ENCODE measurements at places on chromosomes 3 and 15.

DNA sequence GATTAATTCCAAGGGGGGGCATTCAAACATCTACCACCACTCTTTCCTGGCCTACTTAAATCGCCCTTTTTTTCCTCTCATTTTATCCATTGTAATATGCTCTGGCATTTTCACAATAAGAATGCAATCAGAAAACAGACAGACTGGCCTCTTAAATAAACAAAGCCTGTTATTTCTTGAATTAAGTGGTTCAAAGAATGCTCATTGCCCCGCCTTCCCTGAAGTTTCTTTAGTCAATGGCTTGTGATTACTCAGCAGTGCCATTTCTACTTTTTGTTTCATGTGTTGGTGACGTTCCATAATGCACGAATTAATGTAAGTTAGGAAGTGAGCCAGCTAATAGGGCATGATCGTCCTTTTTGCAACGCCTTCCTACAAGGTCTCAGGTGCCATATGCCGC lies 68.0 kb downstream of the FBN1 start:
- peak; percentile 13 for DNase-seq

DNA sequence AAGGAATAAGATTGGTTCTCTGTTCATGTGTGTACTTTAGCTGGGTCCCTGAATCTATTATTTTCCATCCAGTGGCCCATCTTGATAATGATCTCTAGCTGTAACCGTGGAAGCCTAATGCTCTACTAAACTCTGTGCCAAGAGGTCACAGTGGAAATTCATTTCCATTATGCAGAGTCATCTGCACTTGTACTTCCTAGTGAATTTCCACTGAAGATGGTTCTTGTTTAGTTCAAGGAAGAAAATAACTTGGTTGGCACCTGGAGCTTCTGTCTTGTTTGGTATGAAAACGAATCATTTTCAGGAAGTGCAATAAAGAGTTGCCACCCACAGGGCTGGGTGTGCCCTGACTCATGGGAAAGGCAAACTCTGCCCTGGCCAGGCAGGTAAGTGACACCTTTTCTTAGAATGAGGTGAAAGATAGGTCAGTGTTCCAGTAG lies 10.3 kb downstream of the LPP start:
- no peak for DNase-seq

- DNase-seq = no peak
Observed at GRCh38 chr3:149528340-149528650, 53.8 kb downstream of the TM4SF4 start.

- peak; percentile 77 for DNase-seq
Observed at GRCh38 chr3:64501298-64501906, 186.4 kb downstream of the ADAMTS9 start.

DNA sequence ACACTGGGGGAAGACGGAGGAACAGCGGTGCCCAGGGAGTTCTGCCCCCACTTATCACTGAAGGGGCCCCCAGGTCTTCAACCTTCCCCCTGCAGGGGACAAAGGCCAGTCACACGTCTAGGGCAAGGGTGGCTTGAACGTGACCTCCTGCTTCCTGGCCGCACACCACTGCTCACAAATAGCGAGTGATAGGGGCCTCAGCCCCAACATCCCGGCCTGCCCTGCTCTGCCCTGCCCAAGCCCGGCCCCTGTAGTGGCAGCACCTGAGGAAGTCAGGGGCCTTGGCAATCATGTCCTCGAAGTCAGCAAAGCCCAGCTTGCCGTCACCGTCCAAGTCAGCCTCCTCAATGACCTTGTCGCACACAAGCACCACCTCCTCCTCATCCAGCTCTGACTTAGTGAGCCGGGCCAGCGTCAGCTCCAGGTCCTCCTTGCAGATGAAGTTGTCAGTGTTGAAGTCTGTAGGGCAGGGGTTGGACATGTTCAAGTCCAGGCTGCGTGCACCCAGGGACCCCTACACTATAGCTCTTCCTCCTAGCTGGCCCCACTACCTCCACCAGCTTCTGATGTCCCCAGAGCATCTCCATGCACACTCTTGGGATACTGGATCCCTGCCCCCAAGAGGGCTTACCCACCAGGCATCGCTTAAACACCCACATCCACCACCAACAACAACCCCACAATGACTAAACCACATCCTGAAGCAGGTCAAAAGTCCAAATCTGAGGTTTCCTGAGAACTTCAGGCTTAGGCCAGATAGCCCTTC lies 13.3 kb downstream of the SH2D7 start:
- DNase-seq = no peak

DNA sequence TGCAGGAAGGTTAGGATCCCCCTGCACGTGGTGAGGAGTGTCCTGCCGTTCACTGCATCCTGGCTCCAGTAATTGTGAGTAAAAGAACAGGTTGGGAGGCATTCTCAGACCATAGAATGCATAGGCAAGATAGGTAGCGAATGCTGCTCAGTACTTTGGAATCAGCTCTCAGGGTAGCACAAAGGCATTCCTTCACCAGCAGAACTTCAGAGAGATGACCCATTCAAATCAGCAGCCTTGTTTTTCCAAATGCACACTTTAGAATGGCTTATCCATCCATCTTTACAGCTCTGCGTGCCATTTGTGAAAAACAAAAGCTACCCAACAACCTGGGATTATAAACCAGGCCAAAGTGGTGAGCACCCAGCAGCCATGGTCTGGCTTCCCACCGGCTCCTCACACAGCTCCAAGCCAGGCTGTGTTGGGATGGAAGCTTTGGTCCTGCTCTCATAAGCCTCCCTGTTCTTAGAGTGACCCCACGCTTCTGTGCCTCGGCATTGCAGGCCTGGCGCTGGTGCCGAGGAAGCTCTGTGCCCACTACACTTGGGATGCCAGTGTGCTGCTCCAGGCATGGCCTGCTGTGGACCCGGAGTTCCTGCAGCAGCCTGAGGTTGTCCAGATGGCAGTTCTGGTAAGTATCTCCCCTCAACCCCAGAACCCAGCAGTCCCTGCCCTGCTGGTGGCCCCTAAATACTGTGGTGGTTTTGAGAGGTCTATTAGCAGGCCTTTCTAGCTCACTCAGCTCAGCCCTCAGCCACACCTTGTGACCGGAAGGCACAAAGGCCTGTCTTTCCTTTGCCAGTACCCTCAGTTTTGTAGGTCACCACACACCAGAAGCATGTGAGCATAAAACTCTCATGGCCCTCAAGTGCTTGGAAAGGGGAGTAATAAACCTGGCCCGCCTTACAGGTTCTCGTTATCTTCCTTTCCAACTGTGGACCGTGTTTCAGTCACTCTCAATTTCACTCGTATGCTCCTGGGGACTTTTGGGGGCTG lies 52.9 kb upstream of the LIMD1 start:
- DNase-seq = no peak

DNA sequence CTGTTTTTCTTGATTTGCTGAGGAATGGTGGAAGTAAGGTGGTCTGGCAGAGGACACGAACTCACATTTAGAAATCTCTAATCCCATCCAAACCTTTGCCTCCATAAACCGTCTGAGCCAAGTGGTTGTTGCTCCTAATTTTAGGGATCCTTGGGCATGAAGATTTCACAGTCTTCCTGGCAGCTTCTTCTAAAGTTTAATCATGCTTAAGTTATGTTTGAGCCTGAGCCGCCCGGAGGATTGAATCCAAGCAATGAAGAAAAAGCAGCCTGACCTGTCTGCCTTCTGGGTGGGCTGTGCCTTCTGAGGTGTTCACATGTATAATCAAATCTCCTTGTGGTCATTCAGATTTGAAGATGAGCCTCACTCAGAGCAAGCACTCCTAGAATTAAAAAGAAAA lies 249.0 kb downstream of the CD47 start:
- peak; percentile 48 for DNase-seq

DNA sequence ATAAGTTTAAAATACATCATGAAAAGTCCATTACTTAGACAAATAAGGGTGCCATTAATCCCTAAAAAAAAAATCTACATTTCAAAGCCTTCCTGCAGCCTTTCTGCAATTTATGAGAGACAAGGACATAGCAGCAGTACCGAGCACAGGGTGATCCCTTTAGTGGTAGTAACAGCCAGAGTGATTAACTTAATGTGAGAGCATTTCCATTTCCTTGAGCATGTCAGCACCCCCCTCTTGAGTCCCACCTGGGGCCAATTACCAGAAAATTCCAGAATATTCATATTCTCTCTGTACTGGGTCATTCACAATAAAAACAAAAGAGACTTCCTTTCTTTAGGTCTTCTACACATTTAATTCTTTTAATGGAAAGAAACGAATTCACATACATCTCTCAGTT lies 546.9 kb upstream of the CCDC54 start:
- no peak for DNase-seq

DNA sequence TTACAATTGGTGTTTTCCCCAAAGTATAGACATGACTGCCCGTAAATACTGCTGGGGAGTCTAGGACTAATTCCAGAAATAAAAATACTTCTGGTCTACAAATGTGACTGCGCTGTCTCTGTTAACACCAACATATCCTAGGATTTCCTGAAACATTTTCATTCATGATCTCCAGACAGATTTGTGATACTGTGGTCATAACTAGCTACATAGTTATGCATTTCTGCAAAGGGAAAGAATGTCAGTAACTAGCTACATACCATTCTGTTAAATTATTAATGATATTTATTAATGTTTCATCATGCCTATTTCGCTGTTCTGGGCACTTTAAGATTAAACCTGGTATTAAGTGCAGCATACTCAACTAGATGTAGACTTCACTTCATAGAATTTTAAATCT lies 33.3 kb downstream of the SETD5 start:
- DNase-seq = no peak

DNA sequence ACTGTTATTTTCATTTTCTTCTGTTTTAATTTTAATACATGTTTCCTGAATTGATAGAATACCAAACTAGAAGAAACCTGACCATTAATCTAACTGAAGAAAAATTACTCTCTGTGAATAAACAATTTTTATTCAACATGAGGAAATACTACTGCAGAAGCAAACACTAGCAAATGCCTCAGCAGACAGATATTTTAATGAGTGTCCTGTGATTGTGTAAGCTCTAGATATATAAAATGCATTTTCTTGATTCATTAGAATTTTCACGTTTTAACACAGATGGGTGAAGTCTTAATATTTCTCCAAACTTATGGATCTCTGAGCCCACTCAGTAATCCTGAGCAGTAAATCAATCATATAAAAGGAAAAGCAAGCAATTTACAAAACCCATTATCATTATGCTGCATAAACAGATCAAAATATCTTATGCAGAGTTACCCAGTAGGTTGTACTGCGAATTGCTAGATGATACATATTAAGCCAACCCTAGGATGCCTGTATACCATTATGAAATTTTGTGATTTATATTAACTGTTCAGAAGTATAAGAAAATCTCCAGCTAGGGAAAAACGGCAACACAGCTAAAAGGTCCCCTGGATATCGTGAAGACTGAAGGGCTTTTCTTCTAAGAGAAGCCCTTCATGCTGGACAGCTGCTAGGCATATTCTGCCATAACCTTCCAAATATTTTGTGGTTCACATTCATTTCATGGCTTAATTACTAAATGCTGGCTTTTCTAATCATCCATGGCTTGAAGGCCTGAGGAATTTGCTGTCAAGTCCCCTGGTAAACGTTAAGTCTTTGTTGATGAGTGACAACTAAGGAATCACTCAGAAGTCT lies 157.7 kb upstream of the TGFBR2 start:
- no peak for DNase-seq

- no peak for DNase-seq
Observed at GRCh38 chr15:78629031-78629715, 8.4 kb upstream of the CHRNA3 start.

- peak; percentile 30 for DNase-seq
Observed at GRCh38 chr3:45462522-45463265, 74.3 kb downstream of the LARS2 start.

GRCh38 chr3:115670911-115671310 lies 47.6 kb downstream of the GAP43 start:
- DNase-seq = no peak

DNA sequence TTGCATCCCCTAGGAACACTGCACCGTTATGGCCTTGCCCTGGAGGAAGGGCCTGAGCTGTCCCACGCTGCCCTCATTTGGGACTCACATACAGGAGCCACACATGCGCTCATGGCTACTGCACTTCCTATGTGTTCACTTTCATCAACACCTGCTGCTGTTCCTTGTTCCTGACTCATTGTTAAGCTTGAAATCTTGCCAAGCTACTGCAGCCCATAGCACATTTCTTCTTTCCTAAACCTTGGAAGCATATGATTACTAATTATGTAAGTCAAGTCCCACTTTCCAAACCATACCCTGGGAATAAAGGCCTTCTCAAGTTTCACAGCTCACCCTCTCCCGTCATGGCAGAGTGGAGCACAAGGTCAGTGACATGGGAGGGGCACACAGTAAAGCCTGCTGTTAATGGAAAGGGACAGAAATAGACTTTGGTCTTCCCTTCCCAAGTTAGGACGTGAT lies 307.9 kb downstream of the CLSTN2 start:
- DNase-seq = no peak

DNA sequence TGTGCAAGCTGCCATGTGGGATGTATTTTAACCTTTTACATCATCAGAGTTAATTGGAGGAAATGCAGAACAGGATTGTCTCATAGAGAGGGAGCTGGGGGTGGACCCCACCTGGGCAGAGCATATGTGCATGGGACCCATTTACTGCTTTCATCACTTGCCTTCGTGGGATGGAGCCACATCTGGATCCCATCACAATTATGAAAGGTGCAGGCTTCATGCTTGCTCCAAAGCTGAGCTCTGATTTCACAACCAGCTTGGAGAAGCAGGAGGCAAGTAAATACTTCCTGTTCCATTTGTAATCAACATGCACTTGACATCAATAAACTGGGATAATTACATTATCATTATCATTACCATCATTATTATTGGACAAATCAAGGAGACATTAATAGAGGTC lies 161.9 kb downstream of the ALDH1A2 start:
- DNase-seq = no peak

DNA sequence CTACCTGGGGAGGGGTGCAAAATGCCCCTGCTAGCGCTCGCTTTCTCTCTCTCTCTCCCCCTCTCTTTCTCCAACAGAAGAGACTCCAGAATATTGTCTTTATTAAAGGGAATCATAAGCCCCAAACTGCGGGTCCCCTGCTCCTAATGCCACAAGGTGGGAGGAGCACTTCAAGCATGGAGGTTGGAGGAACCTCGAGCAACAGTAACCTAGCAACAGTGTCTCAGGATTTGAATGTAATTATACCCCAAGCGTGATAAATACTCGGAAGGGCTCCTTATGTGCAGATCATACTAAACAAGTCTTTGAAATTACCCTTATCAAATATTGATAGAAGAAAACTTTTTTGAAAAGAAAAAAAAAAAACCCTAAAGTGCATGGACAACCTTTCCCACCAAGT lies 582.2 kb upstream of the PPP2R3A start:
- no peak for DNase-seq

GRCh38 chr3:143809121-143809621 lies 39.1 kb downstream of the SLC9A9 start:
- peak; percentile 50 for DNase-seq

GRCh38 chr3:37526511-37526910 lies 335.2 kb upstream of the CTDSPL start:
- no peak for DNase-seq

DNA sequence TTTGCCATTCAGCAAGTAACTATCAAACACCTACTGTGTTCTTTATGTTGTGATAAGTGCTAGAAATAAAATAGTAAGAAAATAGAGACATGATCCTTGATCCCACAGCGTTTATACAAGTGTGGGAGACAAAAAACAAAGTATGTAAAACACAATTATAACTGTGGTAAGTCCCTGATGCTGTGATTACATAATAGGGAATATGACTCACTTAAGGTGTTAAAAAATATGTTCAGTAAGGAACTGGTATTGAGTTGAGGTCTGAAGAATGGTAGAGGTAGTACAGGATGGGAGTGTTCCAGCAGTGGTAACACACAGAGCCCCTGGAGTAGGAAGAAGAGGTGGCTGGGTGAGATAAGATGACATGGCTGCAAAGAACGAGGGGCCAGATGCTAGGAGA lies 132.1 kb upstream of the TMC3 start:
- no peak for DNase-seq

GRCh38 chr3:172904711-172905373 lies 154.3 kb downstream of the ECT2 start:
- DNase-seq = no peak
